ENCODE measurements at places on chromosomes 7 and 10. TPM values are rescaled to one million over a fixed set of nuclear protein-coding genes. Genes with fewer than 3 reads are reported as not detected.

The FAM25A gene
- not detected for total RNA-seq

The GBX1 gene
- 0.91 TPM for total RNA-seq

The GRM3 gene
- not detected for total RNA-seq

The TLX1 gene
- not detected for total RNA-seq

The VPS50 gene
- 18.0 TPM for total RNA-seq

The IFIT1B gene
- total RNA-seq, result 1.4 TPM

The FRMD4A gene
- total RNA-seq, result 8.9 TPM

The ENKUR gene
- not detected for total RNA-seq

DNA sequence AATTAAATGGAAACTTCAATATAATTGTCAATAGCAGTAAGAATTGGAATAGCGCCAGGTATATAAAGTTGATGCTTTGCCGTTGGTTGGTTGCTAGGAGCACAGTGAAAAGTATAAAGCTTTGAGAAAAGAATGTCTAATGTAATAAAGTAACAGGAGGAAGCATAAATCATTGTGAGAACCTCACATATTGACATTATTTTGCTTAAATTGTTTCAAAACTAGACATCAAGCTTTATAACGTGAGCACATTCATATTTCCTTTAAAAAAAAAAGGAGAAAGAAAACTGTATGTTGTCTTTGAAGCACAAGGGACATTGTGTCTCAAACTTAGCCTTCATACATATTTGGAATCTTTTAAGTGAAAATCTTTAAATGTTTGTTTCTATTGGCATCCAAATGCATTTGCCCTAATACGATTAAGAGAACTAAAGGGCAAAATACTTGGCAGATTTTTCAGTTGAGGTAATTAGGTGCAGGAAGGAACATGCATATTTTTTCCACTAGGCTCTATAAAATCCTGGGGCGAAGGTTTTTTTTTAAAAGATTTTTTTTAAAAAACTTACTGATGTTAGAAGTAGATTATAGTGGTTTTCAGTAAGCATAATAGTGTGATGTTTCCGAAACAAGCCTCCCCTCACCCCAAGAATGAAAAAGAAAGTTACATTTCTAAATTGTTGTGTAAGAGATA, 92.4 kb downstream of the ARID5B start:
- no peak for DNase-seq

DNA sequence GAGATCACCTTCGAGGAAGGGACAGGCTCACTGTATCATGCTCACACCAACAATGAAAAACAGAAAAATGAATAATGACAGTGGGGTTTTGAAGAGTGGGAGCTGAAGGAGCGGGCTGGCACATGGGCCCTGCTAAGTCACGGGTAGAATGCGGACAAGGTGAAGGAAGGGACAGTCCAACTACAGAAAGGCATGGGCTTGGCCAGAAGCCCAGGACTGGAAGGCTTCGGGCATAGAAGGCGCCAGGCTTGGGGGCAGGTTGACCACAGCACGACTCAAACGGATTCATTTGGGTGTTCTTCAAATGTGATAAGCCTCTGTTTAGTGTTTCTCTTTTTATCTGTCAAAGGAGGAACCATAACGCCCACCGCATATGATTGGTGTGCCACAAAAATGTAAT, 509.5 kb downstream of the CCSER2 start:
- no peak for DNase-seq

- no peak for DNase-seq
Measured at GRCh38 chr7:128022631-128023532, 8.4 kb downstream of the LRRC4 start.

DNA sequence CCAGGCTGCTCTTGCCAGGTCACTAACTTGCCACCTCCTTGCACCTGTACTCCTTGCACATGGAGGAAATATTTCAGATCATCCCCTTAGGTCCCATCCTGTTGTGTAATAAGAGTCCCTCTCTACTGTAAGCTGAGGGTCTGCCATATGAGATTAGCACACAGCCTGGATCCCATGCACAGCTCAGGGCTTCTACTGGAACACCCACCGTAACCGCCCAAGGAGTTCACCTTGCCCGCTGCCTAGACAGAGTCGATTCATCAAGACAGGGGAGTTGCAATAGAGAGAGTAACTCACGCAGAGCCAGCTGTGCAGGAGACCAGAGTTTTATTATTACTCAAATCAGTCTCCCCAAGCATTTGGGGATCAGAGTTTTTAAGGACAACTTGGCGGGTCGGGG, 694.4 kb upstream of the C7orf33 start:
- DNase-seq, result no peak

- no peak for DNase-seq
Measured at GRCh38 chr10:98444314-98445006, 2.3 kb downstream of the HPS1 start.

All from psoas muscle (tissue), 8 donors.